ENCODE measurements at places on chromosomes 16 and 17.

DNA sequence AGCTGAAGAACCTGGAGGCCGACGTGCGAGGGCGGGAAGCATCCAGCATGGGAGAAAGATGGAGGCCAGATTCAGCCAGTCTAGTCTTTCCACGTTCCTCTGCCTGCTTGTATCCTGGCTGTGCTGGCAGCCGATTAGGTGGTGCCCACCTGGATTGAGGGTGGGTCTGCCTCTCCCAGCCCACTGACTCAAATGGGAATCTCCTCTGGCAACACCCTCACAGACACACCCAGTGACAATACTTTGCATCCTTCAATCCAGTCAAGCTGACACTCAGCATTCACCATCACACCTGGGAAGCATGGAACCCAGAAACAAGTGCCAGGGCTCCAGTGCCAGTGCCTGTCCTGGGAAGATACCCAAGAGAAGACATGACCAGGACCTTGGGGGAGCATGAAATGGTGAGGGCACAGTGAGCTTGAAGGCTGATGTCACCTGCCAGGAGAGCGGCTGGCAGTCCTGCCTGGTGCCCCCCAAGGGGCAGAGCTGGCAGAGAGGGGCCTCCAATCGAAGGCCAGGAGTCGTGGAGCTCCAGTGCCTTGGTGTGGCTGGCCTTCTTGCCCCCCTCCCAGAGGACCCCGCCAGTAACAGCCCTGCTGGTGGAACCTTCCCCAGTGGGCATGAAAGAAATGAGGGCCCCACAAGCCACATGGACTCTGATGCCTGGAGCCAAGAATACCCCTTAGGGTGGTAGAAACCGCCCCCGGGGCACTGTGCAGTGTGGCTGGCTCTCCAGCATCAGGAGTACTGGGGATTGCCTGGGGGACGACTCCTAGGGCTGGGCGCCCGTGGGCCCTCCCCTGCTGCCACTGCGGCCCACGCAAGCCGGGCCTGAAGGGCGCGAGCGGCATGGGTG, 643 bp upstream of the NPB start:
- H3K4me3 ChIP-seq, result peak overlapping the region; percentile 13
- H3K4me1 ChIP-seq, result peaks cover 5% of the 10 kb centered on the region
- H3K36me3 ChIP-seq, result peaks cover 2% of the 10 kb centered on the region
- H3K27me3 ChIP-seq, result no peaks in the 10 kb centered on the region
- DNase-seq, result no peak
- no peak overlapping the region for H3K27ac ChIP-seq

- no peak overlapping the region for H3K4me3 ChIP-seq
- no peak for DNase-seq
- no peaks in the 10 kb centered on the region for H3K36me3 ChIP-seq
- H3K4me1 ChIP-seq, result no peaks in the 10 kb centered on the region
- H3K27ac ChIP-seq, result no peak overlapping the region
- H3K27me3 ChIP-seq, result no peaks in the 10 kb centered on the region
These were observed 11.8 kb downstream of the ASPHD1 start for GRCh38 chr16:29912087-29912486.

- no peak for DNase-seq
- no peaks in the 10 kb centered on the region for H3K36me3 ChIP-seq
- H3K27me3 ChIP-seq, result no peaks in the 10 kb centered on the region
- H3K4me1 ChIP-seq, result 0 out of 2 replicates have a peak, but pooled peaks cover 3% of the 10 kb centered on the region
These were observed 91.2 kb downstream of the STXBP4 start for GRCh38 chr17:55059724-55060123.

DNA sequence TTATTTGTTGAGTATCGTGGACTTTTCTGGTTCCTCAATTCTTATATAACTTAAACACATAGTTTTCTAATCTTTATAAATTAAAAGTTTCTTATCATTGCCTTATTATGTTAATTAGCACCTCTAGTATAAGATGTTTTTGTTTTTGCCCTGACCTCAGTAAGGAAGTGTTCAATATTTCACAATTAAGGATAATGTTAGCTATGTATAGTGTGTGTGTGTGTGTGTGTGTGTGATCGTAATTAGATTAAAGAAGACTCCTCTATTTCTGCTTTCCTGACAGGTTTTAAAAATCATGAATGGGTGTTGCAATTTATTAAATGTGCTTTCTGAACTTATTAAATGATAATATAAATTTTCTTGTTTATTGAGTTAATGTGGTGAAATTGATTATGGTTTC, 12.0 kb downstream of the IL21R start:
- H3K27me3 ChIP-seq, result no peaks in the 10 kb centered on the region
- no peaks in the 10 kb centered on the region for H3K4me1 ChIP-seq
- no peak for DNase-seq

DNA sequence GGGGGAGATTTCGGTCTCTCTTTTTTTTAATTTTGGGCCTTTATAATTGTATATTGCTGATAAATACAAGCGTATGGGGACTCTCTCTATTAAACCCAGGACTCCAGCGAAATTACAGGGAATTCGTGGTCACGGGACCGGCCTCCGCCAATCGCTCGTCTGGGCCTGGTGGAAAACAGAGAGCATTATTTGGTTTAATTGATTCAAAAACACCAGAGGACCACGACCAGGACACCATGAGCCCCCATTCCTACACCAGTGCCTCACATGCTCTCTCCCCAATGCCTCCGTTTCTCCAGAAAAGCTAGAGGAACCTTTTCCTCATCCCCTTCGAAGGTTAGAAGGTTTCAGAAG, at the start of gene HOXB2:
TSS of gene HOXB2 (minus strand) at position 88 of the 354 bp plus-strand sequence. CDS start 198 bp downstream, outside the sequence.
- no peaks in the 10 kb centered on the region for H3K27me3 ChIP-seq
- H3K4me1 ChIP-seq, result peaks cover 10% of the 10 kb centered on the region
- DNase-seq, result no peak
- peak within 1 kb of the TSS; percentile 31 for H3K27ac ChIP-seq

- H3K27ac ChIP-seq, result no peak overlapping the region
- H3K36me3 ChIP-seq, result no peaks in the 10 kb centered on the region
- no peaks in the 10 kb centered on the region for H3K27me3 ChIP-seq
- no peaks in the 10 kb centered on the region for H3K4me1 ChIP-seq
- no peak overlapping the region for H3K4me3 ChIP-seq
These were observed 394.5 kb upstream of the SOX9 start for GRCh38 chr17:71726341-71726740.
